ENCODE measurements at places on chromosomes 4 and X. TPM values are rescaled to one million over a fixed set of nuclear protein-coding genes. Genes with fewer than 3 reads are reported as not detected.

Gene SUPT20HL2
- not detected for total RNA-seq

Gene ARMCX5
- 10.9 TPM for total RNA-seq

Gene ZNF141
- 3.1 TPM for total RNA-seq

Gene H2BW2
- total RNA-seq, result not detected

Gene LIN54
- total RNA-seq, result 6.2 TPM

Gene CDX4
- total RNA-seq, result not detected

Gene TCEAL1
- total RNA-seq, result 40.7 TPM

Gene DUSP21
- total RNA-seq, result not detected

Gene TNMD
- not detected for total RNA-seq

Gene CHM
- 8.8 TPM for total RNA-seq

Gene EOLA1
- 23.3 TPM for total RNA-seq

Gene VGLL1
- not detected for total RNA-seq
